ENCODE measurements at places on chromosomes 5 and 9. TPM values are rescaled to one million over a fixed set of nuclear protein-coding genes. Genes with fewer than 3 reads are reported as not detected.

MZB1 gene
- 819 TPM for total RNA-seq

PCDHB8 gene
- not detected for total RNA-seq

DNA sequence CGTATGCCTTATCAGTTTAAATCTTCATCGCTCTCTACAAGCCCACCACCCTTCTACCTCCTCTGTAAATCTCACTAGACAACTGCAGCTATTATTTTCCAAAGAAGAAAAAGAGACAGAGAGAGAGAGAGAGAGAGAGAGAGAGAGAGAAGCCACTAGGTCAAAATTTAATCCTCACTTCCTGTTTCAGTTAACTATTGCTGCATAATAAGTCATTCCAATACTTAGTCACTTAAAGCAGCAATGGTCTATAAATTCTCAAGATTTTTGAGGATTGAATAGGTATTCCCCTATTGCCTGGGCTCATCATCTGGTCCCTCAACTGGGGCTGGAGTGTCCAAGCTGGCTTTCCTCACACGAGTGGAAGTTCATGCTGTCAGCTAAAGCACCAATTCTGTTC, 68.8 kb downstream of the ITGA1 start:
- no peak for DNase-seq

DNA sequence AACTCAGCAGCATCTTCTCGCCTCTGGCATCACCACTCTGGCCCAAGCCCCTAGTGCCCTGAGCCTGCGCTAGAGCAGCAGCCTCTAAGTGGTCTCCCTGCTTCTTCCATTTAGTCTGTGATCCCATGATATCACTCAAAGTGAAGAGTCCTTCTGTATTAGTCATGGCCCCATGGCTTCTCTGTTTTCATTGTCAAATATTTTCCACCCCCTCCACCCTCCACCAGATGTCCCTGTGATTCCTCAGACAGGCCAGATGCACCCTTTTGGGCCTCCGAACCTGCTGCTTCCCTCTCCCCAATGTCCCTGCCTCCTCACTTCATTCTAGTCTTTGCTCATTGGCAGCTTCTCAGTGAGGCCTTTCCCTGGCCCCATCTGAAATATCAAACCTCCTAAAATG, 299.2 kb downstream of the SPOCK1 start:
- DNase-seq: no peak

SAXO1 gene
- not detected for total RNA-seq

- no peak for DNase-seq
Measured at GRCh38 chr5:167242701-167243100, 1048.7 kb upstream of the WWC1 start.

DNA sequence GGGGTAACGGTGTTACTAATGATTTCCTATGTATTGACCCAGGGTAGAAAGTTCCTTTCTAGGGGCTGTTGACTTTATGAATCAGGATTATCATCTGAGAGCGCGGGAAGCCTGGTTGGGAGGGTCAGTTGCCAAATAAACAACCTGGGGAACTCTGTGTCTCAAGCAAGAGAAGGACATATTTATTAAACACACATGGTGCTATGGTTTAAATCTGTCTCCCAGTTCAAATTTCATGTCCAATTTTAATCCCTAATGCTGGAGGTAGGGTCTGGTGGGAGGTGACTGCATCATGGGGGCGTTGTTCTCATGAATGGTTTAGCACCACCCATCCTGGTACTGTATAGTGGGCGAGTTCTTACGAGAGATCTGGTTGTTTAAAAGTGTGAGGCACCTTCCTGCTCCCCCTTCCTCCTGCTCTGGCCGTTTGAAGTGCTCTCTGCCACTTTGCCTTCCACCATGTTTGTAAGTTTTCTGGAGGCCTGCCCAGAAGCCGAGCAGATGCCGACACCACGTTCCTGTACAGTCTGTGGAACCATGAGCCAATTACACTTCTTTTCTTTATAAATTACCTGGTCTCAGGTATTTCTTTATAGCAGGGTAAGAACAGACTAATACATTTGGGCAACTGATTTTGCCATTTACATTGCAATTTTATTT, 19.7 kb upstream of the GAS1 start:
- no peak for DNase-seq

GRIN3A gene
- total RNA-seq: not detected

- DNase-seq: peak; percentile 10
Measured at GRCh38 chr9:101536938-101537337, 3.3 kb downstream of the RNF20 start.

- DNase-seq: no peak
Measured at GRCh38 chr9:12989669-12990068, 214.8 kb downstream of the LURAP1L start.

GRCh38 chr5:66848749-66849641, 252.8 kb downstream of the MAST4 start:
- no peak for DNase-seq

BTNL8 gene
- total RNA-seq: not detected

DNA sequence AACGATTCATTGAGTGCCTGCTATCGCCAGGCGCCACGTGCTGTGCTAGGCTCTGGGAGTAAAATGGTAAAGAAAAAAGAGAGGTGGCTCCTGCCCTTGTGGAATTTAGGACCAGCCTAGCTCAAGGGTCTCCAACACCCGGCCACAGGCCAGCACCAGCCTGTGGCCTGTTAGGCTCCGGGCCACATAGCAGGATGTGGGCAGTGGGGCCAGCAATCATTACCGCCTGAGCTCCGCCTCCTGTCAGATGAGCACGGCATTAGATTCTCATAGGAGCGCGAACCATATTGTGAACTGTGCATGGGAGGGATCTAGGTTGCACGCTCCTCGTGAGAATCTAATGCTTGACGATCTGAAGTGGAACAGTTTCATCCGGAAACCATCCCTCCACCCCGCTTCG, 1.5 kb downstream of the RMRP start:
- DNase-seq: no peak
